Stimulated activated CD8-positive, alpha-beta memory T cell treated with anti-CD3 and anti-CD28 coated beads, Interleukin-15, amount 100 ng/mL, for 24 hours (primary cell): ENCODE measurements at places on chromosomes 7 and 10.

DNA sequence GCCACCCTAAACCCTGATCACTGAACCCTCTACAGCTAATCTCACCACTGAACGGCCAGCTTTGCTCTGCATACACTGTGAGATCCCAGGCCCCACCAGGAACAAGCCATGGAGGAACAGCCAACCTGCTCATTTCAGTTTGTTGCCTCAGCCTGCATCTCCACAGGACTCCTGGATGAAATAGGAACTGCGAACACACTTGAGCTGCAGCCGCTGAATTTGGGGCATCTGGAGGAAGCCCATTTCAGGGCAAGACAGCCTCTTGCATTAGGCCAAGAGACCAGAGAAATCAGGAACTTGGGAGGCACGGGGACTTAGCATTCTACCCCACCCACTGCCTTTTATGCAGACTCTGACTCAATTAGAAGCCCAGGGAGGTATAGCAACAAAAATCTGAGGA is 14.5 kb upstream of the EGR2 start:
- DNase-seq, result no peak

DNA sequence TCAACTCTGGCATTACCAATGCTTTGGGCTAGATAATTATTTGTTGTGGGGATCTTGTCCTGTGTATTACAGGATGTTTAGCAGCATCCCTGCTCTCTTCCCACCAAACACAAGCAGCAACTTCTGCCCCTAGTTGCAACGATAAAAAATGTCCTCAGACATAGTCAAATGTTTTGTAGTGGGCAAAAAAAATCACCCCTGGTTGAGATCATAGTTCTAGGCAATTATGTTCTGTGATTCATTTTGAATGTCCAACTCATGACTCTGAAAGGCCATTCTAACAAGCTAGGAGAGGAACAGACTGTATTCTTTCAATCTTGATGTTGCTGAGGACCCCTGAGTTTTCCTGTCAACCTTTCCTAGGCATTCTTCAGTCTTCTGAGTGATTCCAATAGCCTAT is 79.5 kb downstream of the RTKN2 start:
- no peak for DNase-seq

- no peak for DNase-seq
Measured at GRCh38 chr10:110190170-110190569, 17.2 kb upstream of the MXI1 start.

DNA sequence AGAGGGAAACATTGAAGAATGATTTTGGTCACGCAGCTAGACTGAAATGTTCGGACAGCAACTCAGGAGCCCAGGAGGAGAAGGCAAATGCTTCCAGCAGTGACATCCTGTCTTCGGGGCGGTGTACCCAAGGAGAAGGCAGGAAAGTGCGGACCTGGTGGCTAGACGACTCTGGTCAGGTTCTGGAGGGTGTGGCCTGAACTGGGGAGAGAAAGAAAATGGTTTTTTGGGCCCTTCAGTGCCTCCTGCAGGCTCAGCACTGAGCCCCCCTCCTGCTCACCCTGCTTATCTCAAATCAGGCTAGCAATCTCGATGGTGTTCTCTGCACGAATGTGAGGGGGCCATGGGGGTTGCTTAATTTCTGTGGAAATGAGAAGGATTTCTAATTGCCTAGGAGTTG is 26.7 kb upstream of the TARP start:
- no peak for DNase-seq

DNA sequence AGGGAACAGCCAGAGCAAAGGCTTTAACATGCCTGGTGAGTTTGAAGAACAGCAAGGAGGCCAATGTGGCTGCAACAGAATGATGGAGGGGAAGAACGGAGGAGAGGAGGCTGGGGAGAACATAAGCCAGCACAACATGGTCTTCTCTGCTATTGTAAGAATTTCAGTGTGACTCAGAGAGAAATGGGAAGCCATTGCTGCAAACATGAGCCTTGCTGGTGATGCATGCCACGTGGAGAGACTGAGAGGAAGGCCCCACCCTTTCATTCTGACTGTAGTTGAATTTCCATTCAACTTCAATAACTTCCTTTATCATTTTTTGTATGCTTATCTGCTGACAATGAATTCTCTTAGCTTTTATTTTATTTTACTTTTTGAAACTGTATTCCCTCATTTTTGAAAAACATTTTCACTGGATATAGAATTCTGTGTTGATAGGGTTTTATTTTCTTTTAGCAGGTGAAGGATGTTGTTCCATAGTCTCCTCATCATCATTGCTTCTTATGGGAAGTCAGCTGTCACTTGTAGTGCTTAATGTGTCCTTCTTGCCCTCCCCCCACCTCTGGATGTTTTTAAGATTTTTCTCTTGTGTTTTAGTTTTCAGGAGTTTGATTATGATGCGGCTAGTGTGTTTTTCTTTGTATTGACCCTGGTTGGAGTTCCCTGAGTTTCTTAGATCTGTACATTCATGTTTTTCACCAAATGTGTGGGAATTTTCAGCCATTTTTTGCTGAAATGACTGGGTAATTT is 46.4 kb upstream of the LEP start:
- DNase-seq, result no peak

GRCh38 chr7:122298618-122299017 is 5.9 kb downstream of the FEZF1 start:
- DNase-seq, result no peak

DNA sequence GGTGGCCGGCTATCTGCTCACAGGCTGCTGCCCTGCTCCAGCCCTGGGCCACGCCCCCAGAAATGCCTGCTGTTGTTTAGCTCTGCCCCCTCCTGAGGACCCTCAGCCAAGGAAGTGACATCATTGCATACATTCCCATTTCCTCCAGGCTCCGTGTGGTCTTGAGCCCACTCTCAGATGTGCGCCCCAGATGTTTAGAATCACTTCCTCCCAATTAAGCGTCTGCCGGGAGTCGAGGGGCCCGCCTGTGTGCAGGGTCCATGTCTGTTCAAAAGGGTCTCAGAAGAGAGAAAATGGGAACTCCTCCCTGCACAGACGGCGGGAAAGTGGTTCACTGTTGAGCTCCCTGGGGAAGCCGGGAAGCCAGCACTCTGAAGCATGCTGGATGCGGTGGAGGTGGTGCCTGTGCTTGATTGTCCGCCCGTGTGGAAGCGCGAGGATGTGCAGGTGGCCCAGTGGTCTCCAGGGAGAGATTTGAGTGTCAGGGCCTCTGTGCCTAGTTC is 116.9 kb upstream of the PPIF start:
- no peak for DNase-seq
